ENCODE measurements at places on chromosomes 2 and 18.

DNA sequence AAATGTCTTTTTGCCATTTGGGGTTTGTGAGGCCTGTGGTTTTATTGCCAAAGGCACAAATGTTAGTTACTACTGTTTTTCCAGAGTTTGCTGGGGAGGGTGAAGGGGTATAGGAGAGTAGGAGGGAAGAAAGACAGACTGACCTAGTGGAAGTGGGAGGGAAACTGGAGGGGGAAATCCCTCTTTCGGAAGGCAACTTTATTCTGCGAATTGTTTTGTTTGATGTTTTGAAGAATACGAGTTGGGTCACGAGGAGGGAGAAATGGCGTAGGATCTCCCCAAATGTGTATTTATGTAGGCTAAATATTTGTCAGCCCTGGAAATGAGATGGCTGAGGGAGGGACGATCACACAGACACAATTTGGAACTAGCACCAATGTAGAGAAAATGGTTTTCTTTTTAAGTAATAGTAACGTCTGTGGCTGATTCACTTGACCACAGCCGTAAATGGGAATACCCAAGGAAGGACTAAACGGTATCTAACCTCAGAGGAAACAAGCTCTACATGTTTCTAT, 172.3 kb downstream of the ICOS start:
- no peak for DNase-seq

GRCh38 chr2:77325395-77325794, 196.8 kb downstream of the LRRTM4 start:
- no peak for DNase-seq

GRCh38 chr18:45738660-45739059, 14.7 kb downstream of the SLC14A1 start:
- DNase-seq, result no peak

GRCh38 chr18:24138409-24138788, 463 bp upstream of the CABYR start:
- no peak for DNase-seq

- DNase-seq, result no peak
These were observed 51.3 kb upstream of the FOSL2 start for GRCh38 chr2:28341208-28341891.

DNA sequence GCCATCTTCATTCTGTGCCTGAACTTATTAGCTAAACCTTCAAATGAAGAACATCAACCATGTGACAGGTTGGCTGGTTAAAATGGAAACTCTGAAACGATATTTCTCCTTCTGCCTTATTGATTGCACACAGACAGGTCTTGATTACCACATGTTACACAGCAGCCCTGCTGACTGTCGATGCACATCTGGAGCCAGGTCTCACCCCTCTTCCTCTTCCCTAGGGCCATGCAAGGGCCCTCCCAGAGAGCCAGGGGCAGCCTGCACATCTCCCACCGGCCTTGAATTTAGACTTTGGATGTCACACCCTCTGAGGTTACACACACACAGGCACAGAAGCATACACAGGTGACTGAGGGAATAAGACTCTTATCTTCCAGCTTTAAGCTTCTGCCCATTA, 45.1 kb downstream of the TMEM178A start:
- DNase-seq, result no peak

GRCh38 chr2:45093663-45094062, 84.4 kb upstream of the SIX2 start:
- no peak for DNase-seq

DNA sequence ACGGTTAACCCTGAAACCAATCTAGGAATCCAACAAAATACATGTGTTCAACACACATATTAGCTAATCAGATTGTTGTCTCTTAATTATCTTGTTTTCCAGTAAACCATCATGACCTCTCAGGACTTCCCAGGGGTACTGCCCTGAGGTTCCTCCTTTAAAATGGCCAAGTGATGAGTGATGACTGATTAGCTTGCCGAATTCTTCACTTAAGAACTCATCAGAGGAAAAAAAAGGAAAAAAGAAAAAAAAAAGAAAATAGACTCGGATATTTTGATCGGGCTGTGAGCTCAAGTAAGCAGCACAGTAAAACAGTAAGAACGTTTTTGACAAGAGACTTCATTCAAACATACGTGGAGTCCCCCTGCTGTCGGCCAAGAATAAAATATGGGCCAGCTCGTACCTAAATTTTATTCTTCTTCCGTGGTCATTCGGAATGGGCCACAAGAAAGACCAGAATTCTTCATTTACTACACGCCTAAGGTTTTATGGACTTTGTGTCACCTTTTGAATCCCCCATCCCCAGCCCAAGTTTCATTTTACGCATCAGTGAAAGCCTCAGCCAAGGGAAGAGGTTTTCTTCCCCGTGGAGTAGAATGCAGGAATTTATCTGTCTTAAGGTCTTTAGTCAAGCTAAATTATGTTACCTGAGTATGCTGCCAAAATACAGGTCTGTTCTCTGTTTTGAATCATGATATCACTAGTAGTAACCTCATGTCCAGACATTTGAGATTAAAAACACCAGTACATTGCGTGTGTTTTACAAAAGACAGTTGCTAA, 40.5 kb downstream of the COLEC12 start:
- DNase-seq, result no peak

- DNase-seq, result no peak
These were observed 2.3 kb upstream of the FZD7 start for GRCh38 chr2:202031246-202031951.

DNA sequence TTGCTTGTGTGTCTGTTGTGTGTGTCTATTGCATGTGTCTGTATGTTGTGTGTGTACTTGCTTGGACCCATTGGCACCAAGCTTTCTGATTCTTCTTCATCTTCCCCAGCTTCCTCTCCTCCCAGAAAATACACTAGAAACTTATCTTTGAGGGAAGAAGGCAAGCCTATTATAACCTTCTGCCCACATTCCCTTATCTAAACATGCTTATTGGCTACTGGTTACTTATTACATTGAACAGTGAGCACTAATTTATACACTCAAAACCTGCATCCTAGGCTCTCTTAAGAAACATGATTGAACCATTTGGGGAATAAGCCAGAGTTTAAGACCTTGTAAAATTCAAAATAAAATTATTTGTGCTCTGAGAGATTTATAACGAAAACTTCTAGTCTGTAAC, 26.5 kb downstream of the SLC9A4 start:
- no peak for DNase-seq

DNA sequence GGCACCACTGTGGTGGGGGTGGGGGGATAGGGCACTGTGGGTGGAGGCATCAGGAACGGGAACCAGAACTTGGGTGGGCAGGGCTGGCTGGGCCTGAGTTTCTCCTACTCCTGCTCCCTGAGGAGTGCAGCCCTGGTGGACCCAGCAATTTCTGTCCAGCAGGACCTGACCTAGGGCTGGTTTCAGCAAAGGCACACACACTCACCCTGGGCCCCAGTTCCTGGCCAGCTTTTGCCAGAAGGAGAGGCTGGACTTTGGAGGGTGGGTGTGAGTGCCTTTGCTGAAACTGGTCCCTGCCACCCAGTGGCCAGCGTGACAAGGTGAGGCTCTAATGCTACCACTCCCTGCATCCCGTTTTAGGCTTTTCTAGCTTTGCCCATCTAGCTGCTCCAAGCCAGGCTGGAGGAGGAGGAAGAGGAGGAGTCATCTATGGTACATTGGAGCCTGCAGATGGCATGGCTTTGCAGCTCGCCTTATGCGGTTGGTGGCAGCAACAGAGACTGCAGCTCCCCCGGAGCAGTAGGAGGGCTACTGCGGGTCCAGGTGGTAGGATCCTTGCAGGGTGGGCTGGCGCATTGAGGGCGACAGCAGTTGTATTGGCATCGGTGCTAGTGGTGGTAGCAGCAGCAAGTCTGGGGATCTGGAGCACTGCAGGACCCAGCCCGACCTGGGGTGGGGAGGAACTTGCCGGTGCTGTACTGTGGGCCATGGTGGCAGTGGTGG, 40.4 kb upstream of the IMP4 start:
- DNase-seq, result no peak
